ENCODE measurements at places on chromosomes 13 and 19. TPM values are rescaled to one million over a fixed set of nuclear protein-coding genes. Genes with fewer than 3 reads are reported as not detected.

Gene ALOX5AP
- polyA plus RNA-seq, result 3.8 TPM

GRCh38 chr13:34128661-34129060 lies 310.7 kb downstream of the RFC3 start:
- H3K27me3 ChIP-seq, result no peaks in the 10 kb centered on the region
- no peak overlapping the region for H3K27ac ChIP-seq
- no peak for DNase-seq
- no peaks in the 10 kb centered on the region for H3K4me1 ChIP-seq
- H3K36me3 ChIP-seq, result no peaks in the 10 kb centered on the region
- H3K4me3 ChIP-seq, result no peak overlapping the region

DNA sequence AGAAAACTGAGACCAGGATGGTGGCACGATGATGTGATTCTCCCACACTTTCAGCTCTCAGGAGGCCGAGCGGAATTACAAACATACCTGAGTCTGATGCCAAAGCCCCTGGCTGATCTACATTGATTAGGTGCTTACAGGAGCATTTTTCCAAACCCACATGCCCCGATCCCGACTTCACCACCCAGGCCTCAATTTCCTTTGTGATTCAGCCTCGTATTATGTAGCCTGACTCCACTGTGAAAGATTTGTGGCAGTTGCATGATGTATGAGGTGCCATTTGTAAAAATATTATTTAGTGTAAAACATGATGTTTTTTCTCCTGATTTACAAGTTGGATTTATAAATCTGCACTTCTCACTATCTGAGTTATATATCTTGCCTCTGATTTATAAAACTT lies 118.0 kb downstream of the TSHZ3 start:
- H3K36me3 ChIP-seq, result no peaks in the 10 kb centered on the region
- H3K27ac ChIP-seq, result no peak overlapping the region
- DNase-seq, result no peak
- peaks cover 7% of the 10 kb centered on the region for H3K27me3 ChIP-seq
- H3K4me3 ChIP-seq, result no peak overlapping the region

- no peak overlapping the region for H3K27ac ChIP-seq
- no peaks in the 10 kb centered on the region for H3K27me3 ChIP-seq
- no peaks in the 10 kb centered on the region for H3K4me1 ChIP-seq
- no peak overlapping the region for H3K4me3 ChIP-seq
- DNase-seq, result no peak
Measured at GRCh38 chr19:5547881-5548280, 19.9 kb downstream of the TINCR start.

DNA sequence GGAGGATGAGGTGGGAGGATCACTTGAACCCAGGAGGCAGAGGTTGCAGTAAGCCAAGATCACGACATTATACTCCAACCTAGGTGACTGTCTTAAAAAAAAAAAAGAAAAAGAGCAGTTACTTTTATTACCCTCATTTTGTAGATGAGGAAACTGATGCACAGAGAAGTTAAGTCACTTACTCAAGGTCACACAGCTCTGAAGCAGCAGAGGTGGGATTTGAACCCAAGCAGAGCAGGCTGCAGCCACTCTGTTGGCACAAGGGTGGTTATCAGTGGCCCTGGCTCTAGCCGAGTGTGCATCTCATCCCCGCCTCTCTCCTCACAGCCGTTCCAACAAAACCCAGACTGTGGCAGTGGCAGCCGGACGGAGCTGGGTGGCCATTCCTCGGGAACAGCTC lies 7.6 kb downstream of the IL27RA start:
- H3K27ac ChIP-seq, result no peak overlapping the region
- H3K27me3 ChIP-seq, result no peaks in the 10 kb centered on the region
- H3K4me3 ChIP-seq, result no peak overlapping the region

Gene COX7A1
- 2.3 TPM for polyA plus RNA-seq

Gene NEK3
- 4.3 TPM for polyA plus RNA-seq

DNA sequence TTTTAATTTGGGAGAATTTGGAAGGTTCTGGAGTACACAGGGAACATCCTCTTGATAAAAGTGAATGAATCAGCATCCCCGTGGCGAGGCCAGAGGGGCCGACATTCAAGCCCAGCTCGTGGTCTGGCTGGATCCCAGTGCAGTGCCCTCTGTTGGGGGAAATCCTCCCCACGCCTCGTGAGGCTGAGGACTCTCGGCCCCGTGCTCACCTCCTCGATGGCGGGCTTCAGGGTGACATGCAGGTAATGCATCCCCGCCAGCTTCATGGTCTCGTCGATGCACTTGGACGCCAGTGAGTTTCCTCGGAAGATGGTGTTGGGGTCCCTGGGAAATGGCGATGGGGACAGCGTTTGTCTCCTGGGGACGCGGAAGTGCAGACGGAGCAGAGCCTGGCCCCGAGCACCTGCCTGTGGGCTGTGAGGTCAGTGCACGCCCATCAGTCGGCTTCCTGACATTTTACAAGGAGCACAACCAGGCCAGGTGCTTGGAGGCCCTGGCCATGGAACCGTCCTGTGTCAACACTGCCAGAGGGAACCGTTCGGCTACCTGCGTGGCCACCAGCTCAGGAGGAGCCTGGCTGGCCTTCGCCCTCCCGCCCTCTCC lies 43.3 kb upstream of the C13orf46 start:
- no peaks in the 10 kb centered on the region for H3K4me1 ChIP-seq
- DNase-seq, result no peak
- no peaks in the 10 kb centered on the region for H3K36me3 ChIP-seq
- no peak overlapping the region for H3K27ac ChIP-seq
- no peak overlapping the region for H3K4me3 ChIP-seq

GRCh38 chr19:31659897-31660210 lies 310.6 kb upstream of the TSHZ3 start:
- H3K36me3 ChIP-seq, result no peaks in the 10 kb centered on the region
- H3K27me3 ChIP-seq, result peaks cover 5% of the 10 kb centered on the region
- H3K4me1 ChIP-seq, result no peaks in the 10 kb centered on the region
- DNase-seq, result no peak
- H3K4me3 ChIP-seq, result no peak overlapping the region

GRCh38 chr19:37506387-37507166 lies at the start of gene ZNF793:
TSS of gene ZNF793 (plus strand) at chr19:37506939. CDS start at chr19:37523440, 16,501 bp downstream.
- peak within 1 kb of the TSS; percentile 50 for H3K4me3 ChIP-seq
- no peaks in the 10 kb centered on the region for H3K27me3 ChIP-seq
- no peaks in the 10 kb centered on the region for H3K4me1 ChIP-seq
- peak within 1 kb of the TSS; percentile 63 for H3K27ac ChIP-seq
- DNase-seq, result peak; percentile 73
- H3K36me3 ChIP-seq, result no peaks in the 10 kb centered on the region

- no peak overlapping the region for H3K27ac ChIP-seq
- H3K4me1 ChIP-seq, result no peaks in the 10 kb centered on the region
- no peaks in the 10 kb centered on the region for H3K27me3 ChIP-seq
- H3K36me3 ChIP-seq, result no peaks in the 10 kb centered on the region
- DNase-seq, result no peak
Measured at GRCh38 chr13:74046431-74046830, 87.8 kb downstream of the KLF12 start.

GRCh38 chr19:15449620-15450527 lies at the start of gene WIZ:
TSS of gene WIZ (minus strand) at chr19:15449956. CDS start at chr19:15448307, 1,649 bp downstream.
- H3K27me3 ChIP-seq, result no peaks in the 10 kb centered on the region
- peaks cover 44% of the 10 kb centered on the region for H3K4me1 ChIP-seq
- peak; percentile 89 for DNase-seq

- H3K27ac ChIP-seq, result no peak overlapping the region
- H3K36me3 ChIP-seq, result peaks cover 17% of the 10 kb centered on the region
- no peak overlapping the region for H3K4me3 ChIP-seq
- DNase-seq, result no peak
Measured at GRCh38 chr13:41809962-41810361, 150.9 kb downstream of the VWA8 start.

DNA sequence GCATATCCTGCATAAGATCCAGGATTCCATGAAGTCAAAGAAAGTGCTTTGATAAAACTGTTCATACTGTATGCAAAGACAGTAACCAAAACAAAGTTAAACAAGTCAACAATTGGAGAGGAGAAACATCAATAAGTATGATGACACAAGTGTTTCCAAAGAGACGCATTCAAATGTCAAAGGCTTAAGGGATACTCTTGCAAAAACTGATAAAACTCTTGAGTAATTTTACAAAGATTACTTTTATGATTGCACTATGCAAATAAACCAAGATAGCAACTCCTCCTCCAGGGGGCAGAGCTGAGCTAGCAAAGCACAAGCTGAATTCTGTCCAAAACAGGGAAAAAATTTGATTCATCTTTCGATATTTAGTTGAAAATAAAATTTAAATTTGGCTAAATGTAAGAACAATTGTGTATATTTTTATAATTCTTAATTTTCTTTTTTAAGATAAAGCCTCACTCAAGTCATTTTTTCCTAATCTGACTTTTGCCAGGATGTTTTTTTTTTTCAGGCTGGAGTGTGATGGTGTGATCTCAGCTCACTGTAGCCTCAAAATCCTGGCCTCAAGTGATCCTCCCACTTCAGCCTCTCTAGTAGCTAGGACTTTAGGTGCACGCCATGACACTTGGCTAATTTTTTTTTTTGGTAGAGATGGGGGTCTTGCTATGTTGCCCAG lies 84.0 kb downstream of the MZT1 start:
- H3K4me1 ChIP-seq, result no peaks in the 10 kb centered on the region
- peaks cover 4% of the 10 kb centered on the region for H3K27me3 ChIP-seq
- H3K4me3 ChIP-seq, result no peak overlapping the region
- H3K36me3 ChIP-seq, result no peaks in the 10 kb centered on the region
- no peak overlapping the region for H3K27ac ChIP-seq

GRCh38 chr19:33819880-33820781 lies 23.5 kb downstream of the KCTD15 start:
- H3K27ac ChIP-seq, result peak overlapping the region; percentile 50
- H3K36me3 ChIP-seq, result no peaks in the 10 kb centered on the region
- DNase-seq, result peak; percentile 58
- H3K27me3 ChIP-seq, result no peaks in the 10 kb centered on the region

- H3K27me3 ChIP-seq, result no peaks in the 10 kb centered on the region
- no peaks in the 10 kb centered on the region for H3K36me3 ChIP-seq
Measured at GRCh38 chr13:71546881-71547280, 320.1 kb downstream of the DACH1 start.

DNA sequence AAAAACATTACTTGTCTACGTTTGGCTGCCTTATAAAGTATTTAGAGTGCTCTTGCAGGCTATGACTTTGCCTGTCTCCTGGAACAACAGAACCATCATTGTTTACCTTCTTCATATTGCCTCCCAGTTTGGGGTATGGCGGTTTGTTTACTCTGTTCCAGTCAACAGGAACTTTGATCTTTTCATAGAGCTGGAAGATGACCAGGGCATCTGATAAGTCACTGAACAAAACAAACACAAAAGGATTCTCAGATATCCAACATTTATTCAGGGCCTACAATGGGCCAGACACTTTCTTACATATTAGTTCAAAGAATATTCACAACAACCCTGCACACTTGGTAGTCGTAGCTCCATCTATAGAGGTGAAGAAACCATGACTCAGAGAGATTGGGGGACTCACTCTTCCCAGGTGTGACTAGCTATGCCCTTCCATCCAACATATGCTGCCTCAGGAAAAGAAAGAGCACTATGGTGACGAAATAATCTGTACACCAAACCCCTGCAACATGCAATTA lies 38.4 kb upstream of the CPB2 start:
- no peak for DNase-seq
- no peaks in the 10 kb centered on the region for H3K36me3 ChIP-seq
- H3K4me3 ChIP-seq, result no peak overlapping the region
- H3K27ac ChIP-seq, result peak overlapping the region; percentile 85
- H3K27me3 ChIP-seq, result no peaks in the 10 kb centered on the region

- H3K36me3 ChIP-seq, result no peaks in the 10 kb centered on the region
- H3K4me3 ChIP-seq, result no peak overlapping the region
- H3K4me1 ChIP-seq, result no peaks in the 10 kb centered on the region
- no peaks in the 10 kb centered on the region for H3K27me3 ChIP-seq
Measured at GRCh38 chr13:97810152-97810551, 143.3 kb upstream of the IPO5 start.

Gene LGI4
- polyA plus RNA-seq, result 0.18 TPM

DNA sequence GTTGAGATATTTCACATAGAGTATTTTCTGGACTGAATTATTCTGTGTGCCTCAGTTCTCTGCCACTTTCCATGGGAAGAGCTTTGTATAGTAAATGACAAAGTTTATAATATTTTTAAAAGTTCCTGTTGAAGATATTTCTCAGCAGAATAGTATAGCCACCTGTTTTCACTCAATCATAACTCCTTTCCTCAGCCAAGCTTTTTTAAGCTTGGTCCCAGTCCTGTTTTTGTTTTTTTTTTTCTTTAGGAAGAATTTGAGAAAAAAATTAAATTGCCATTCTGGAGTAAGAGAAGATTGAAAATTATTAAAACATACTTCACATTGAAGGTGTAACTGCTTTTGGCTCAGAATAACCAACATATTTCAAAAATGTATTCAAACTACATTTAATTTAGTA lies 55.5 kb downstream of the ENOX1 start:
- no peaks in the 10 kb centered on the region for H3K36me3 ChIP-seq
- H3K27me3 ChIP-seq, result no peaks in the 10 kb centered on the region
- H3K4me3 ChIP-seq, result no peak overlapping the region
- H3K4me1 ChIP-seq, result no peaks in the 10 kb centered on the region

- no peak overlapping the region for H3K4me3 ChIP-seq
- H3K27me3 ChIP-seq, result no peaks in the 10 kb centered on the region
- H3K36me3 ChIP-seq, result no peaks in the 10 kb centered on the region
Measured at GRCh38 chr19:45187421-45188100, 9.0 kb downstream of the BLOC1S3 start.

- no peaks in the 10 kb centered on the region for H3K27me3 ChIP-seq
- no peaks in the 10 kb centered on the region for H3K4me1 ChIP-seq
- H3K36me3 ChIP-seq, result no peaks in the 10 kb centered on the region
- DNase-seq, result no peak
Measured at GRCh38 chr13:70249332-70250064, 141.2 kb upstream of the KLHL1 start.

- no peaks in the 10 kb centered on the region for H3K36me3 ChIP-seq
- no peaks in the 10 kb centered on the region for H3K4me1 ChIP-seq
- no peak overlapping the region for H3K4me3 ChIP-seq
Measured at GRCh38 chr19:29074579-29074978, 138.4 kb downstream of the UQCRFS1 start.

- DNase-seq, result no peak
- H3K36me3 ChIP-seq, result no peaks in the 10 kb centered on the region
- no peak overlapping the region for H3K4me3 ChIP-seq
- peaks cover 2% of the 10 kb centered on the region for H3K27me3 ChIP-seq
Measured at GRCh38 chr19:13240312-13241022, 90.3 kb downstream of the IER2 start.

GRCh38 chr19:45645631-45646344 lies 6.6 kb upstream of the EML2 start:
- H3K27ac ChIP-seq, result no peak overlapping the region
- peak; percentile 44 for DNase-seq

Gene PALM
- 0.92 TPM for polyA plus RNA-seq

Gene MTUS2
- 0.04 TPM for polyA plus RNA-seq

Gene CEACAM3
- not detected for polyA plus RNA-seq

- no peak overlapping the region for H3K4me3 ChIP-seq
- no peaks in the 10 kb centered on the region for H3K36me3 ChIP-seq
- no peak for DNase-seq
Measured at GRCh38 chr19:2154587-2155075, 3.3 kb upstream of the AP3D1 start.

DNA sequence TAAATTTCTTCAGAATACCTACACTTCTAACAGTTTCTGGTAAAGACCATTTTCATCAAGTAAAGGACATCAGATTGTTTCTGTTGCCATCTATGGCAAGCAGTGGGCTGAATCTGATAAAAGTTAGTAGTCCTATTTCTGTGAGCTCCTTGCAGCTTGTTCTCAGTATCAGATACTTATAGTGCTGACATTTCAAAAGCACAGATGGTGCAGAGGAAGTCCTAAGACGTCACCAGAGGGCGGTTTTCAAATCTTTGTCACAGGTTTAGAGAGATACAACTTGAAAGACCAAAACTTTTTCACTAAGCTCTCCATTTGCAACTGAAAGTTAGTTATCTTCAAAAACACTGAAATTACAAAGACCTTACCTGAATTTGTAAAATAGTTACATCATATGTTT lies 719.8 kb downstream of the SLITRK1 start:
- no peak overlapping the region for H3K27ac ChIP-seq
- no peaks in the 10 kb centered on the region for H3K36me3 ChIP-seq
- no peaks in the 10 kb centered on the region for H3K27me3 ChIP-seq

Measured in liver (tissue), 10 donors.